Left ventricle myocardium inferior (tissue), 1 donor: ENCODE measurements at places on chromosomes 3 and 15.
A peak's percentile ranks its signal among the peaks of the same experiment; 100 is the strongest.

GRCh38 chr15:100770661-100771584 is 108.7 kb upstream of the ALDH1A3 start:
- no peak for DNase-seq
- no peaks in the 10 kb centered on the region for H3K36me3 ChIP-seq
- H3K27ac ChIP-seq: no peak overlapping the region
- H3K4me3 ChIP-seq: no peak overlapping the region
- peaks cover 34% of the 10 kb centered on the region for H3K27me3 ChIP-seq
- no peaks in the 10 kb centered on the region for H3K4me1 ChIP-seq

DNA sequence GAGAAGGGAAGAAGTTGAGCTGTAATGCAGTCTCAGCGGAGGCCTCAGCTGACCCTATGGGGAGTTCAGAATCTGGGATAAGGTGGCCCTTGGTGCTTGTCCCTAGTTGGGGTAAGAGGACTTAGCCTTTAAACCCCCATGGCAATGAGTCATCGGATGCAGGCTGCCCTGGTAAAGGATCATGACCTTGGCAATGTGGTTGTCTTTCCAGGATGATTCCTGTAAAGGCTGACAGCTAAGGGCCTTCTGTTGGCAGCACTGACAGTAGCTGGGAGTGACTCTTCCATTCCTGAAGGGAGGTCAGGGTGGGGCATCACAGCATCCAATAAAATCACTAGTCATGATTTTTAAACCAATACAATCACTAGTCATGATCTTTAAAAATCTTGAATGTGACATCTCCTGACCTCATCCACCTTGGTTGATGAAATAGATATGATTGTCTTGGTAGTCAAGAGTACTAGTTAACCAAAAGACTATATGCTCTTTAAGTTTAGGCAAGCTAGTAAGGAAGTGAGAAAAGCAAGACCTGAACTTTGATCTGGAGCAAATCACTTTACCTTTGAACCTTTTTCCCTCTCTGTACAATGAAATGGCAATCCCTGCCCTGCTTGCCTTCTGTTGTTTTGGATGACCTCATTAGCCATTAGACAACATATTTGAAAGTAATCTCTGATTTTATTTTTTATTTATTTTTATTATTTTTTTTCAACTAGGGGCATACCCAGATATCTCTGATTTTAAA is 71.3 kb upstream of the CACNA1D start:
- no peak for DNase-seq
- H3K36me3 ChIP-seq: no peaks in the 10 kb centered on the region
- H3K4me1 ChIP-seq: no peaks in the 10 kb centered on the region
- H3K27ac ChIP-seq: no peak overlapping the region
- H3K27me3 ChIP-seq: no peaks in the 10 kb centered on the region

DNA sequence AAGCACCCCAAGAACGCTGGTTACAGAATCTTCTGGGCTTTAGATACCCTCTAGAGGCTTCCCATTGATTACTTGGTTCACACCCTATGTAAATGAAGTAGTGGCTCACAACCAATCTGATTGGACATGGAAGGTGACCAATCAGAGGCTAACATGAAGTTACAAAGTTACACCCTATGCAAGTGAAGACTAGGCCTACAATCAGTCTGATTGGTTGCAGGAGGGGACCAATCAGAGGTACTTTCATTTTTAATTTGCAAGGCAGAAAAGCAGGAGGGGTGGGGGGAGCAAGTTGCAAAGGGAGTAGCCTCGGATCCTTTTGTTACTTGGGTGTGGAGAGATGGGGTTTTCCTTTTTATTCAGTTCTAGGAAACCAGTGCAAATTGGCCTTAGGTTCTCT is 11.1 kb upstream of the RTP2 start:
- no peaks in the 10 kb centered on the region for H3K36me3 ChIP-seq
- H3K4me1 ChIP-seq: peaks cover 8% of the 10 kb centered on the region
- no peak overlapping the region for H3K4me3 ChIP-seq
- H3K27me3 ChIP-seq: no peaks in the 10 kb centered on the region

- H3K4me3 ChIP-seq: no peak overlapping the region
- peaks cover 7% of the 10 kb centered on the region for H3K27me3 ChIP-seq
- H3K36me3 ChIP-seq: no peaks in the 10 kb centered on the region
- no peak overlapping the region for H3K27ac ChIP-seq
- DNase-seq: no peak
These were observed 31.9 kb upstream of the BFSP2 start for GRCh38 chr3:133367956-133368355.

GRCh38 chr3:127162947-127163645 is 29.8 kb upstream of the PRR23E start:
- H3K4me1 ChIP-seq: peaks cover 2% of the 10 kb centered on the region
- H3K36me3 ChIP-seq: no peaks in the 10 kb centered on the region
- H3K27ac ChIP-seq: no peak overlapping the region
- H3K4me3 ChIP-seq: no peak overlapping the region
- H3K27me3 ChIP-seq: peaks cover 37% of the 10 kb centered on the region

GRCh38 chr15:96766366-96766765 is 435.9 kb downstream of the NR2F2 start:
- H3K36me3 ChIP-seq: no peaks in the 10 kb centered on the region
- no peak overlapping the region for H3K27ac ChIP-seq
- H3K4me3 ChIP-seq: no peak overlapping the region
- no peak for DNase-seq
- peaks cover 42% of the 10 kb centered on the region for H3K27me3 ChIP-seq
- H3K4me1 ChIP-seq: no peaks in the 10 kb centered on the region

DNA sequence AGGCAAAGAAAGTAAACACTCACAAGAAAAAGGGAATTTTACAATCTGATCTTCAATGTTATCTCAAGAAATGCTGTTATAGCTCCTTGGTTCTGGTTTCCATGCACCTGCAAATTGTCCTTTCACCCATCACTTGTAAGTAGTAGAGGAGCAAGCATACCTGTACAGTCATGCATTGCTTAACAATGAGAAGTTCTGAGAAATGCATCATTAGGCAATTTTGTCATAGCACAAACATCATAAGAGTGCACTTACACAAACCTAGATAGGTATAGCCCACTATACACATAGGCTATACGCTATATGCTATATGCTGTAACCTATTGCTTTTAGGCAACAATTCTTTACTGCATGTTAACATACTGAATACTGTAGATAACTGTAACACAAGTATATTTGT is 672.3 kb downstream of the FHIT start:
- H3K4me1 ChIP-seq: no peaks in the 10 kb centered on the region
- DNase-seq: no peak
- H3K27me3 ChIP-seq: no peaks in the 10 kb centered on the region
- no peaks in the 10 kb centered on the region for H3K36me3 ChIP-seq
- no peak overlapping the region for H3K27ac ChIP-seq

DNA sequence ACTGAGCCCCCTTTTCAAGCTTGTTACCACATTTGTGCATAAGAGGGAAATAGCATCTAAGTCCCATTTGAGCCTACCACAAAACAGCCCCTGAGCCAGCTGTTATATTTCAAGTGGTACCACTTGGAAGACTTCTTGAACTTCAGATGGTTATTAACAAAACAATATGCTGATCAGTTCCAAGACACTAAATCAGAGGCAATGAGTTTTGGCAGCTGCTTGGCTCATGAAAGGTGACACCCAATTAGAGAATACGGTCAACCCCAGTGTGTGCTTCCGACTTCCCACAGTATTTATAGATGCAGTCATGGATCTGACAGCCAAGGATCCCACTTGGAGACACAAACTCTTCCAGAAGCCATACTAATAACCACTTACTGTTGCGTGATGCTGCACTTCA is 469.6 kb upstream of the PPP2R3A start:
- no peak overlapping the region for H3K27ac ChIP-seq
- H3K27me3 ChIP-seq: peaks cover 52% of the 10 kb centered on the region
- H3K36me3 ChIP-seq: no peaks in the 10 kb centered on the region

GRCh38 chr3:65676580-65676979 is 362.1 kb downstream of the MAGI1 start:
- peaks cover 5% of the 10 kb centered on the region for H3K4me1 ChIP-seq
- DNase-seq: no peak
- no peaks in the 10 kb centered on the region for H3K27me3 ChIP-seq
- no peak overlapping the region for H3K4me3 ChIP-seq
- H3K36me3 ChIP-seq: no peaks in the 10 kb centered on the region

DNA sequence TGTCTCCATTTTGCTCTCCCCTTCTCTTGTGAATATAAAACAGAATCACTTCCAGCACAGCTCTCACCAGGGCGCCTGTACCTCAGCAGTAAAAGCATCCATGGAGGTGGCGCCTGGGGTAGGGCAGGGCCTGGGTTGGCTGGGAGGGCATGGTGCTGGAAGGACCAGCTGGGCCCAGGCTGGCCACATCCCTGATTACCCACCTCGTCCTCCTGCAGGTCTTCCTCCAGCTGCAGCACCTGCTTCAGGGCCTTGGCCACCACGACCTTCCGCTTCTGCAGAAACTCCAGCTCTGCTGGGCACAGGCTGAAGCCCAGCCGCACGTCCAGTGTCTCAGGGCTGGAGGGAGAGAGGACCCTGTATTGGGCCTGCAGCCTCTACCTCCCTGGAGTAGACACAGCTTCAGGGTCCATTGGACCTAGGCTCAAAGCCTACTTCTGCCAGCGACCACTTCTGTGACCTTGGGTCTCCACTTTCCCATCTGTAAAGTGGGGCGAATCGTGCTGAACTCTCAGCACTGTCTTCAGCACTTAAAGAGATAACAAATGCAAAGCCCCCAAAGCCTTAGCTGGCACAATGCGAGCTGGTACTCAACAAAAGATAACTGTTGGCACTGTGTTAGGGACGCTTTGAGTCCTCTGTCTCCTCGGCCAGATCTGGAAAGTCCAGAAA is 23.8 kb downstream of the PLA2G4E start:
- peaks cover 6% of the 10 kb centered on the region for H3K4me1 ChIP-seq
- no peak overlapping the region for H3K27ac ChIP-seq
- H3K27me3 ChIP-seq: no peaks in the 10 kb centered on the region

DNA sequence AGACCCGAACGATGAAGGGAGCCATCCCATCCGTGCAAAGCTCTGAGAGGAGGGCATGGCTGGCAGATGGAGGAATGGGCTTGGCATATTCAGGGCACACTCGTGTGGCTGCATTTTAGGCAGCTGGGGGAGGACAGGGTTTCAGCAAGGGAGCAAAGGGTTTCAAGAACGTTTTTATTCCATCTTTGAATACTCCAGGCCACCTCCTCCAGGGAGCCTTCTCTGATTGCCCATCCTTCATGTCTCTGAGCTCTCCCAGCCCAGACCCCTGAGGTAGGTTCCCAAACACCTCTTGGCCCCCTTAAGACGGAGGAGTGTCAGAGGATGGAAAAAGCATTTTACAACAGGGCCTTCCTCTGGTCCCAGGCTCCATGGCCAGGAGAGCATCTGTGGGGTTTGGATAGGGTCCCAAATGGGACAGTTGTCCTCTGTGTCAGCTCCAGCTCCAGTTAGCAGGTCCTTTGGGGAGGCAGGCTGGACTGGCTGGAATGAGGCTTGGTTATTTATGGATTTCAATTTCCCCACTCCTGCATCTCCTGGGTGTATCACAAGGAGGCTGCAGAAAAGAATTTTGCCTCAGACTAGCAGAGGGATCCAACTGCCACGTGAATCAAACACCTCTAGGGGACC is 17.7 kb upstream of the SLC6A1 start:
- no peak overlapping the region for H3K4me3 ChIP-seq
- peaks cover 68% of the 10 kb centered on the region for H3K27me3 ChIP-seq
- peaks cover 2% of the 10 kb centered on the region for H3K4me1 ChIP-seq
- no peak overlapping the region for H3K27ac ChIP-seq

DNA sequence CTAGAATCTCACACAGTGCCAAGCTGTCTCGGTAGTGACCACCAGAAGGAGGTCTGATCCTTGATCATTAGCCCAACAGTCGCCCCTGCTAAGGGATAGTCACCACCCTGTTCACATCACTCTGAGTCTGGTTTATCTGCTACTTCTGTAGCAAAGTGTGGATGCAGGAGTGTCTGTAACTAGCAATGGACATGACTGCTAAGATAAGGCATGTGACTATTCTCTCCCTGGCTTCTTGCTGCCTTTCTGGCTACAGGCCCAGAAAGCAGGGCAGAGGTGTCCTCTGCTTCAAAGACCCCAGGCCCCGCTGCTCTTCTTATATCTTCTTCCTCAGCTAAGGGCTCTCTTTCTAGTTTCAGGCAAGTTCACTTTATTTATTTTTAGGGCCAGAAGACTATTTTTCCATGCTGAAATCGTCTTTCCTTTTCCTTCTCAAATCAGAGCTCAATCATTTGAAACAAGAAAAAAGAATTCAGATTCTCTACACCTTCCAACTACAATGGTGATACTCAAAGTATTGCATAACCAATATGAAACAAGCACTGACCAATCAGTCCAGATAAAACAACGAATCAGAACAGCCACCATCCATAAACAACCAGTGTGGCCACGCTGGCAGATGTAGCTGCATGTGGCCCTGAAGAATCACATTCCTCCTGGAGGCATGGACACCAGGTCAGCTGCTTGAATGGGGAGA is 8.0 kb upstream of the KNG1 start:
- H3K27me3 ChIP-seq: no peaks in the 10 kb centered on the region
- no peak overlapping the region for H3K27ac ChIP-seq
- H3K4me3 ChIP-seq: no peak overlapping the region
- peaks cover 7% of the 10 kb centered on the region for H3K4me1 ChIP-seq
- no peak for DNase-seq
- no peaks in the 10 kb centered on the region for H3K36me3 ChIP-seq

DNA sequence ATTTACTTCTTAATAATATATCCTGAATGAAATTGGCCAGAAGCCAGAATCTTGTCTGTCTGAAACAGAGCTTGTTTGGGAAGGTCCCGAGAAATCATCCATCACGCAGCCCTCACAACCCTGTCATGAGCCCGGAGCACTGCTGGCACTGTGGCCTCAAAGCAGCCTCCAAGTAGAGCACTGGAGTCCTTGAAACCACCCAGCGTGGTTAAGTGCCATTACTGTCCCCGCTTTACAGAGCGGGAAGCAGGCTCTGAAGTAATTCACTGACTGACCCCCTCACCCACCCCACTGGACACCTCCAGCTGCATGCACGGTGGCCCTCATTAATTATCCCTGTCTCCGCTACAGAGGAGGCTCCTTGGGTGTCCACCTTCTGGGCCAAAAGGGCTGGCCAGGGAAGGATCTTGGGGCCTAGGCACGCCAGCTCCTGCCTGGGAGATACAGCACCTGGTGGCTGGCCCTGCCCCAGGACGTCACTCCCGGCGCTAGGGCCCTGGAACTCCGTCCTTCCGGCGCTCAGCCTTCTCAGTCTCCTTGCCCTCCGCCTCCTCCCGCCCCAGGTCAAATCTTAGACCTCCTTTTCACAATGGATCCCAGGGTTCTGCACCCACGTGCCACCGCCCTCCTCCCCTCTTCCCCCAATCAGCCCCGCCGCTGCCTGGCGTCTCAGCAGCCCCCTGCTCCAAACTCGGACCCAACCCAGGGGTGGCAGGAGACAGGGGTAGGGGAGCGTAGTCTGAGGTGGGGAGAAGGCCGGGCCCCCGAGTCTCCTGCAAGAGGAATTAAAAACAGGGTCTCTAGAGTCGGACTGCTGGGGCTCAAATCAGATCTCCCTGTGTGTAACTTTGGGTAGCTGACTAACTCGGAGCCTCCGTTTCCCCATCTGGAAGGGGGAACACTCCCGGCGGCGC is 1.1 kb downstream of the TKT start:
- peak overlapping the region; percentile 86 for H3K4me3 ChIP-seq
- peak overlapping the region; percentile 96 for H3K27ac ChIP-seq
- peak; percentile 67 for DNase-seq

DNA sequence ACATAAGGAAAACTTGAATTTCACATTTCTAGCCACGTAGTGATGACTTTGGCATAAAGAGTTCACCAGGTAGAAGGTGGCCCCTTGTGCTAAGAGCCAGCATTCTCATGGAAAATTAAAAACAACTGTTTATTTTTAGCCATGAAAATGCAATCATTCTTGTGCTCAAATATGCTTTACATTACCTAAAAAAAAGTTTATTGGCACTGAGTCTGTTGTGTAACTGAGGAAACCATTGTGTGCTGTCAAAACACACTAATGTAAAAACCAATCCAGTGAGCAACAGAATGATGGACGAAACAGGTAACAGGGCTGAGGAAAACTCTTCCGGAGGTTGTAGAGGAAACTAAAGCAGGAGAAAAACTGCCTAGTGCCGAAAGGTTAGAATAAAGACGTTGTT is 287.0 kb upstream of the TMC3 start:
- no peaks in the 10 kb centered on the region for H3K27me3 ChIP-seq
- no peaks in the 10 kb centered on the region for H3K4me1 ChIP-seq
- no peak overlapping the region for H3K27ac ChIP-seq
- DNase-seq: no peak
